ENCODE measurements at places on chromosomes 3 and 15. TPM values are rescaled to one million over a fixed set of nuclear protein-coding genes. Genes with fewer than 3 reads are reported as not detected.

Gene RBPMS2
- total RNA-seq = 0.52 TPM

Gene PRSS50
- total RNA-seq = not detected

Gene GLCE
- total RNA-seq = 6.1 TPM

Gene ATP8B4
- 1.1 TPM for total RNA-seq

Gene SCAANT1
- total RNA-seq = not detected

Gene ITIH1
- not detected for total RNA-seq

Gene LRRK1
- total RNA-seq = 1.5 TPM

Gene IL17RD
- total RNA-seq = not detected

Gene GP5
- 4.0 TPM for total RNA-seq

Gene CACNA2D3
- not detected for total RNA-seq

Gene HEG1
- 20.5 TPM for total RNA-seq

Gene CILP
- 0.26 TPM for total RNA-seq

Gene MIX23
- total RNA-seq = 17.1 TPM

Gene THPO
- not detected for total RNA-seq

DNA sequence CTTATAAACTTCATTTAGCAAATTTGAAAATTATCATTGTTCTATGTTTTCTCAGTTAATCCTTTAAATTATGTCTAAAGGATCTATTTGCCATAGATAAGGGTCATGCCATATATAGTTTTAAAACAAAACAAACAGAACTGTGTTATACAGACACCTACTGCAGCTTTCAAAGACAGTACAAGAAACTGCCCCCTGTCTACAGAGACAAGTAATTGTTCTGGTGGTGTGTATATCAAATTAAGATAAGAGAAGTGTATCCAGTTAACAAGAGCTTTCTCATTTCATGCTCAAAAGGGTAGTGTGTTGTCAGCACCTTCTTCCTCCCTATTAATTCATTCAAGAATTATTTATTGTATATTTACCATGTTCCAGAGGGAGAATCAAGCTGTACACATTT, 201.2 kb downstream of the FMN1 start:
- DNase-seq = no peak

DNA sequence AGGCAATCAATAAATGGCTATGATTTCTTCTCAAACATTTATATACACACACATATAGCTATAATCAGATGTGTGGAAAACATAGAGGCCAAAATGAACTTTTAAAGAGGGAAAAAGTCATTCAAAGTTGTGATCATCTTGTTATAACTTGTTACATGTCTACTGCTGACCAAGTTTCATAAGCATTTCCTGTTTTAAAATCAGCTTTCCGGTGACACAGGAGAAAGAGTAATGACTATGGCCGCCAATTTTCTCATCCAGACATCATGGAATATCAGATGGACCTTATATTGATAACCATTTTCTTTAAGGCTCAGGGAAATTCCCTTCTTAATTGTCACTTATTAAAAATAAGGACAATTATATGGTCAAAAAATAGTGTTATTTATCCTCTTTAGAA, 71.7 kb upstream of the AGTR1 start:
- DNase-seq = no peak

- no peak for DNase-seq
Observed at GRCh38 chr3:66110840-66111239, 72.1 kb upstream of the MAGI1 start.

DNA sequence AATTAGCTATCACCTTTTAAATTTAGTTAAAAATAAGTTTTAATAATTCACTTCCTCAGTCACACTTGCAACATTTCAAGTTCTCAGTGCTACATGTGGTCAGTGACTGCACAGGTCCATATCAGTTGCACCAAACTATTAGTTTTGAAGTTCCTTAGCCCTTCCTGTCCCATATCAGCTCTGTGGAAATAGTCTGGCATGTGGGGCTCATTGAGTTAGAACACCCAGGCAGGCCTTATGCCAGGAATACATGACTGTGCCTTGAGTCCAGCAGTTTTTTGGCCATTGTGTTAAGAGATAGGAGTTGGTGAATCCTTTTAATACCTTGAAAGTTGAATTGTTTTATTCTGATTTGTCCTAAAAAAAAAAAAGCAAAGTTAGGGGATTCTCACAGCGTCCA, 153.7 kb upstream of the BFSP2 start:
- no peak for DNase-seq

- no peak for DNase-seq
Observed at GRCh38 chr3:177193688-177194268, 3.5 kb downstream of the TBL1XR1 start.

- DNase-seq = no peak
Observed at GRCh38 chr15:88069561-88069960, 187.0 kb downstream of the NTRK3 start.

DNA sequence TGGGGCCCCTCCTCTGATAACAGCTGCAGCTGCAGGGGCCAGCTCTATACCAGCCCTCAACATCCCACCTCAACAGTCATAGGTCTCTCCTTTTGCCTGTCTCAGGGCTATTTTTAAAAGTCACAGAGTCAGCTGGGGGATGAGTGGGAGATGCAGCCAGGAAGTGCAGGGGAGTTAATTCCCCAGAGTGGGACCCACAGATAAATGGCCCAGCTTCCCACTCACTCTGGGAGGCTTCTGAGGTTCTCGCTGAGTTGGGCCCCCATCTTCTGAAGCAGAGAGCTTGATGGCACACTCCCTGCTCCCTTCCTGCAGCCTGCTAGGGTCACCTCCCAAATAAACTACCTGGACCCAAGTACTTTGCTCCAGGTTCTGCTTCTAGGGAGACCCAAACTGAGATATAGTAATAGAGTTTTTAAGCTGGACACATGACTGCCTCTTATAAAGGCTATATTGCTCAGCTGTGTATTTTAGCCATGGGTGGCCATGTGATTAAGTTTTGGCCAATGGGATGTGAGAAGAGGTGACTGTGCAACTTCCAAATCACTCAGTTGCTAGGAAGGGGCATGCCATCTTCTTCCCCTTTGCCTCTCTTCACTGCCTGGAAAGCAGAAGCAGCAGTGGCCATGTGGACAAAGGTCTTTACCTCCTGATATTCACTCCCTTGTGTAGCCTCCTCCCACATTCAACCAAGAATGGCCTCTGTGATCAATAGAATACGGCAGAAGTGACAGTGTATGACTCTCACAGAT, 15.5 kb upstream of the VIPR1 start:
- DNase-seq = no peak

DNA sequence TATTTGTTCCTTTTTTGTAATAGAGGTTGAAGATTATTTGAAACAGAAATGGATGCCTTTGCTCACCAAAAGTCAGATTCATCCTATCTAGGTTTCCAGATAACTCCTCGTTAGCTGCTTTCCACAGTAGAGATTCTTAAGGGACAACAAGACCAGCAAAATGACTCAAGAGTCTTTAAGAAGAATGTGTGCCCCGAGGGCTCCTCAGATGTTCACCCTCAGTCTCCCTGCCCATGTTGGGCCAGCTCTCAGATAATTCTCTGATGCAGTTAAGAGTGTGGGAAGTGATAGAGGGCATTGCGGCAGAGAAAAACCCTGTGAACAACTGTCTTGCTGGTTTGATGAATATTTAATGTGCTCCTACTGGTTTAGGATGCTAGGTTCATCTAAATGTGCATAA, 251.1 kb downstream of the PTPRG start:
- DNase-seq = no peak

DNA sequence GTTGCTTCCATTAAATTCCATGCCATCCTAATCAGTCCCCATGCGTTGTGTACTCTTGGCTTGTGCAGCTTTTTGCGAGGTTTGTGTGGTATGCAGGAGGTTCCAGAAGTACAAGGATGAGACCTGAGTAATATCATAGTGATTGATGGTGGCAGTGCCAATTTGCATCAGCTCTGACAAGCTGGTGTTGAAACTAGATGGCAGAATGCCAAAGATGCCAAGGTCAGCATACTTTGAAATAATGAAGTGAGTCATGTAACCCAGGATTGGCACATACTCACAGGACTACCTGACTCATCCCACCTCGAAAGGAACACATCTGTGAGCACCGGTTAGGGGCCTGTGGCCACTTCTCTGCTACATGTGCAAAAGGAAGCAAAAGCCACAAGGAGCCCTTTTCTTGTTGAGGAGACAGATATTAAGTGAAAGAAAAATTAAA, 14.3 kb downstream of the KAT2B start:
- peak; percentile 24 for DNase-seq

DNA sequence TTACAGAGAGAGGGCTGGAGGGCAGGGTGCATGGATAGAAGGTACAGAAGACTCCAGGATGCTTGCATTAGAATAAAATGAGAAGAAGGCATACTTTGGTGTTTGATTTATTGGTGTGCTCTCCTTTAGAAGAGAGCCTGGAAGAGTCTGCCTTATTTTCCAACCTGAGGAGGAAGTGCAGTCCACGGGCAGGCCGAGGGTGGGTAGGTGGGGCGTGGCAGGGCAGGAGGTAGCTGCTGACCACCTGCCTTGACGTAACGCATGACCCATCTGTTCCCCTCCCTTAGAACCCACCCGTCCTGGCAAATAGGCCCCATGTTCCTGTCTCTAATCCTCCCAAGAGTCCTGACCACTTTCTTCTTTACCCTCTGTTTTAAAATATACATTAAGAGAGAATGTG, 222.3 kb upstream of the LYSMD4 start:
- DNase-seq = no peak

DNA sequence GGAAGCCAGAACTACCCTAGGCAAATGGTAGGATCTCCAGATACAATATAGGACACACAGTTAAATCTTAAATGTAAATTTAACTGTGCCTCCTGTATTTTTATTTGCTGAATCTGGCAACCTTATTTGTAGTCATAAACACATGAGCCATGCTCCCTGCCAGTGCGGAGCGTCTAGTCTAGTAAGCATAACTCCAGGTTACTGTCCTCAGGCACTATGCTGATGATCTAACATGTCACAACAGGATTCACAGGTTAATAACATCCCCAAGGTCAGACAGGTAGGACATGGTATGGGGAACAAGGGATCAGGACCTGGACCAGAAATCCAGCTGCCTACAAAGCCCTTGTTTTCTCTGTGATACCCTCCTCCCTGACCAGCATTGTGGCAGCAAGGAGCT, 305.1 kb downstream of the CACNA2D3 start:
- DNase-seq = no peak

DNA sequence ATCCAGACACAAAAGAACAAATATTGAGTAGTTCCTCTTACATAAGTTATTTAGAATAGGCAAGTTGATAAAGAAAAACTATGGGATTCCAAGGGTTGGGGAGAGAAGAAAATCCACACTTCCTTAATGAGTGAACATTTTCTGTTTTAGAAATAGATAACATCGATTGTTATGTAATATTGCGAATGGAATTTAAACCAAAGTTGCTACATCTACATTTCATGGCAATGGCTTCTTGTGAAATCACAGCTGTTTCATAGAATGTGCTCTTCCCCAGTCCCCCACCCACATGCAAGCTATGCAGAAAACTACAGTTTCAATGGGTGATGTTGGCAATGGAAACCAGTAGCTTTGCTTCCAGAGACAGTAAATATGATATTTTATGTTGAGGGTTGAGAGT, 1639.5 kb downstream of the SI start:
- no peak for DNase-seq

GRCh38 chr3:27130796-27131195, 238.4 kb downstream of the NEK10 start:
- DNase-seq = no peak

DNA sequence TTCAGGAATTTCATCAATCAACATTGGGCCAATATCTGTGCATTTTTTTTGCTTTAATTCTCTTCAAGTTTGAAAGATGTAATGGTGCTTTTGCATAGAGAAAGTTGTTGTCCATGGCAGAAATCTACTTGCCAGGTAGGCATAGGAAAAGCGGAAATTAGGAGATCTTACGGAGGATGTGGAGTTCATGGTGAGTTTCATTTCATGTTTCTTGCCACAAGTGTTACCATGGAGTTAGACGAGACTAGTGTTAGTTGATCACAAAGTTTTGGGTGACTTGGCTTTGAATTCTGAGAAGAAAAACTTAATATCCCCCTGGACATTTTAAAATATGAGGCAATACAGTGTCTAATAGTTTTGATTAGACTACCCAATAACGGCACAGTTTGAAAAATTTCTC, 1.0 kb upstream of the P2RY13 start:
- no peak for DNase-seq

DNA sequence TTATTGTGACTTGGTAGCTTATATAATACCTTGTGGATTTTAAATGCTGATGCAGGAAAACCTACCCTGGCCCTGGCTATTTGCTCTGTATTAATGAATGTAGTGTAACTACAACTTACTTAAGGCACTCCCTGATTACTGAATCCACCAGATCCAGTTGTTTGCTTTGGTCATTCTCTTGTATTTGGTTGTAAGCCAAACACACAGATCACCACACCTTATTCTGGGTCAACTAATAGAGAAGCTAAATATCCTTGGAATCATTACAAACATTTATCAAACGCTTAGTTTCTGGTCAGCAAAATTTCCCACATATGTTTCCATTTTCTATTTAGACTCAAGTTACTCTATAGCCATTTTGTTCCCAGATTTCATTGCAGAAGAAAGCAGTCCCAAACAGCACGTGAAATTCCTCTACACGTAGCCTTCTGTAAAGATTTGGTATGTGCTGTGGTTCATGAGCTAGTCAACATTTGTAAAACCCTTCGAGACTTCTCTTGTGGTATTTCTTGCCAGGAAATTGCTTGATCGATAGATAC, 322.6 kb downstream of the MEX3B start:
- no peak for DNase-seq

DNA sequence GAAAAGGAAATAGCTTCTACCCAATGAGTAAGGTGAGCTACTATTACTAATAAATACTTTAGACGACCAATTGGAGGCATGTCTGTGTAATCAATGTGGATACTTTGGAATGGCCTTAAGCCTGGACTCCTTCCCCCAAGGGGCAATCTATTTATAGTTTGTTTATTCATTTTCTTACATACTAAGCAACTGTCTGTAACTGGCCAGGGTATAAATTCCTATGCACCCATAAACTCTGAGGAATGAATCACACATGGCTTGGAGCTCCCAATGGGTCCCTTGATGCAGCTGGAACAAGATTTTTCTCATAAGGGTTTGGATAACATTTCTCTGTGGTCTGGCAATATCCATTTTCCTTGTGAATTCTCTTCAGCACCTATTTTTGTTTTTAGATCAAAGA, 506.8 kb downstream of the EDEM1 start:
- DNase-seq = no peak

DNA sequence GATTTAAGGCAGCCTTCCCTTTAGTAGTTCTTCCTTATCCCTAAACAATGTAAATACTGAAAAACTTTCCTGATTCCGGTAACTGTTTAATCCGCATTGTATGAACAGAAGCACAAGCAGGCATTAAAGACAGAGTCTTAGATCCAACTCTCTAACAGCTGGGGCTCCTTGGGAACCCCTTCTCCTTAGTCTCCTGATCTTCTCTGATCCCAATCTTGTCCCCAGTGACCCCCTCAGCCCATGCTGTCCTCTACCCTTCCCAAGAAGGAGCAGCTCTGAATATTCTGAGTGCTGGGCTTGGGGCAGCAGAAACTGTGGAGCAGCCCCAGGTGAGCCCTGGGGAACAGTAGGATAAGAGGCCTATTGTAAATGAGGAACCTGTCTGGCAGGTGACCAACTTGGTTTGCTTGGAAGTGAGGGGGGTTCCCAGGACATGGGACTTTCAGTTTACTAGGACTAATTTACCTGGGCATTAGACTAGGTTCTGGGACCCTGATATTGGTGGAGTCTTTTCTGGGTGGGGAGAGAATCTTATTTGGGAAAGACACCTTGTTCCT, 13.0 kb upstream of the SLC30A4 start:
- no peak for DNase-seq

GRCh38 chr3:170697908-170698307, 112.0 kb upstream of the SLC7A14 start:
- DNase-seq = no peak

- DNase-seq = no peak
Observed at GRCh38 chr3:139307601-139308555, 35.9 kb upstream of the MRPS22 start.

GRCh38 chr3:126226374-126226773, 46.0 kb upstream of the ALDH1L1 start:
- DNase-seq = no peak
